ENCODE measurements at places on chromosomes 1 and 21.

DNA sequence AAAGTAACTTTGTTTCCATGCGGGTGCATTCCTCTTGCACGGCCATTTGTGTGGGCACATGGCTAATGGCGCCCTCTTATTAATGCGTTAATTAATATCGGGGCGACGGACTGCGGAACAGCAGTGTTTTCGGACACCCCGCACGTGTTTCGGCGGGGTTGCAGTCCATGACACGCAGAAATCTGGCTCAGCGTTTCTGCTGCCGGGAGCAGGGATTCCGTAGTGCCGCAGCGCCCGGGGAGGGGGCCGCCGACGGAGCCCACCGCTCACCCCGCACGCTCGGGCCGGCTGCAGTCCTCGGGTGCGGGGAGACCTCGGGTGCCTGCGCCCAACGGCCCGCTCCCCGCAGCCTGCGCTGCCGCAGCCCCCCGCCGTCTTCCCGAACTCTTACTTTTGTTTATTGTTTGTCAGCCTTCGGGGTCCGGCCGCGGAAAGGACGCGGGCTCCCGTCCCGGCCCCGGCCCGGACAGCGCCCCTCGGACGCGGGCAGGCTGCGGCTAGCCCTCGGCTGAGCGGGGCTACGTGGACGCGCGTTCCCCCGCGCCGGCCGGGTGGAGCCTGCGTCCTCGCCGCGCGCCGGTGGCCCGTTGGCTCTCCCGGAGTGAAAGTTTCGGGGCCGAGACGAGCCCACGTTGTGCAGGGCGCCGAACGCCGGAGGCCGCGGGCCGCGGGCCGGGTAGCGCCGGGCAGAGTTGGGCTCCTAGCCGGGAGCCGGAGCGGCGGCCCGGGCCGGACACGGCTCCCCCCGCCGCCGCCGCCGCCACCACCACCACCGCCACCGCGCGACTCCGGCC is 849 bp downstream of the NFIA start:
- peak; percentile 26 for DNase-seq
- H3K36me3 ChIP-seq: no peaks in the 10 kb centered on the region
- H3K4me3 ChIP-seq: peak overlapping the region; percentile 87

DNA sequence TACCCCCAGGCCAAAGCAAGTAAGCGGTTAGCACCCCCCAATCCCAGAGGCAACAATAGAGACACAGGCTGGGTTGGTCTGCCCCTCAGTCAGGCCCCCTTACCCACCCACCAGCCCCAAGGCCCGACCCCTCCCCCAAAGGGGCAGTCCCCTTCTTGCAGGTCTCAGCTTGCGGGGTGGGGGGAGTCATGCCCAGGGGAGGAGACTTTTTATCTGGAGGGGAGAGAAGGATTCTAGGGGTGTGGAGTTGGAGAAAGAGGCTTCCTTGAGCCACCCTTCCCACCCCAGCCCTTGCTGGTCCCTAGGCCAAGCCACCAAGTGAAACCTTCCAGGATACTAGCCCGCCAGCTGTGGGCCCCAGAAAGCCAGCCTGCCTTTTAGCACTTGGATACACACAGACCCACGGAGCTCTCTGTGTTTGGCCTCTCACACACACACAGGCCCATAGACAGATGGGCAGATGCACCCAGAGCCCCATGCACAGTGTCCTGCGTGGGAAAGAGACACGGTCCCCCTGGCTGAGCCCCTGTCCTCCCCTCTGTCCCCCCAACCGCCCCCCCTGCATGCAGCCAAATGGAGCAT is 7.1 kb downstream of the TMEM54 start:
- no peaks in the 10 kb centered on the region for H3K36me3 ChIP-seq
- no peak overlapping the region for H3K4me3 ChIP-seq
- no peaks in the 10 kb centered on the region for H3K27me3 ChIP-seq
- no peak overlapping the region for H3K27ac ChIP-seq

DNA sequence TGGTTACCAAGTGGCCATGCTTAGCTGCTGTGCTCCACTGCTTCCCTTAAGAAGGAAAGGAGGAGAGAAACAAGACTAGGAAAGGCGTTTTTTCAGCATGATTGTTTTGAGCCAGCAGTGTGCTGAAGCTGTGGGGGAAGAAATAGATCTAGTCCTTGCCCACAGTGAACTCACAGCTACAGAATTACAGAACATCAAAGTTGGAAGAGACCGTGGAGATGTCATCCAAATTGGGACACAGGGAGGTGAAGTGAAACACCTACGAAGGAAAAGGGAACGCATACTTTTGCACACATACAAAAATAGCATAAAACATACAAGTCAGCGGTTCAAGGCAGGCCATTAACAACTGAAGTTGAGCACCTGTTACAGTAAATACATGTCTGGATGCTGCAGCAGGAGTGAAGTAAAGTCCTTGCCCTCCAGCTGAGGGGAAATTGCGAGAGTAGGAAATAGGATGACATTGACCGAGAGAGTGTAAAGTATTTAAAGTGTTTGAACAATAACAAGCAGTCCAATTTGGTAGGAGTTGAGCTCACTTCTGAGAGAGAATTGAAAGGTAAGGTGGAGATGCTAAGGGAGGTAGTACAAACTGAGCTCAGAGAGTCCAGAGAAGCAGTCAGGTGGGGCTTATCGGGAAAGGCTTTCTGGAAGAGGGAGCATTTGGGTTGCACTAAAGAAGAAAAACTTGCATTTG is 55.1 kb downstream of the KIRREL1 start:
- H3K27me3 ChIP-seq: no peaks in the 10 kb centered on the region
- DNase-seq: no peak
- peaks cover 2% of the 10 kb centered on the region for H3K36me3 ChIP-seq
- no peak overlapping the region for H3K27ac ChIP-seq

GRCh38 chr1:10870493-10871096 is 74.1 kb upstream of the CASZ1 start:
- no peak overlapping the region for H3K27ac ChIP-seq
- H3K36me3 ChIP-seq: no peaks in the 10 kb centered on the region
- H3K4me3 ChIP-seq: no peak overlapping the region
- peaks cover 4% of the 10 kb centered on the region for H3K4me1 ChIP-seq
- DNase-seq: no peak

DNA sequence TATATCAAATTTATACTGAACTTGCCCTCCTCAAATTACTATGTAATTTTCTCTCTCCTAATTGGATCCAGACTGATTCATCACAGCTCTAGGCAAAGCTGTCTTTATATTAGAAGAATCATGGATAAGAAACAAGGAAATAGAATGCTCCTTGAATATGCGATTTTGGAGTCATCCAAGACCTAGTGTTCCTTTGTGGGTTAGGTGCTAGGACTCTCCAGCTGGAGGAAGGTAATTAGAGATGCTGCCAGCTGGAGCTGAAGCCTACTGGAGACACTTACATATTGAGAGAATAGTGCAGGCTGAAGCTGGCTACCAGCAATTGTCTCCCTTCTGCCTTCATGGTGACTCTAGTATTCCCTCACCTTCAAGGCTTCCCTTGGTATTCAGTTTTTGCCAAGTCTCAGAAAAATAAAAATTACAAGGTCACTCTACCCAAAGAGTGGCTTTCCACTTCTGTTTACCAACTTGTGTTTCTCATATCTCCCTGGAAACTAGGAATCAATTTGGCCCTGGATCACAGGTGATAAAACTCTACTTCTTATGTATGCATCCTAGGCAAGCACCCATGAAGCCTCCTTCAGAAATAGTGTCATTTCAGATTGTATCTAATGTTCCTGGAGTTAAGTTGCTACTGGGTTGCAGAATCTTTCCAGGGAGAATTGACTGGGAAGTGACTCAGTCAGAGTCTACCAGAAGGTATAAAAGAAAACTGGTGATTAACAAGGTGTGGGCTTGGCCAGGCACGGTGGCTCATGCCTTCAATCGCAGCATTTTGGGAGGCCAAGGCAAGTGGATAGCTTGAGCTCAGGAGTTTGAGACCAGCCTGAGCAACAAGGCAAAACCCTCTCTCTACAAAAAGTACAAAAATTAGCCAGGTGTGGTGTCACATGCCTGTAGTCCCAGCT is 24.4 kb upstream of the DOCK7 start:
- no peaks in the 10 kb centered on the region for H3K36me3 ChIP-seq
- no peak overlapping the region for H3K27ac ChIP-seq
- no peaks in the 10 kb centered on the region for H3K27me3 ChIP-seq
- H3K4me1 ChIP-seq: no peaks in the 10 kb centered on the region

GRCh38 chr21:28991861-28992525 is 684 bp downstream of the LTN1 start:
- no peaks in the 10 kb centered on the region for H3K27me3 ChIP-seq
- peak overlapping the region; percentile 88 for H3K27ac ChIP-seq
- DNase-seq: no peak
- H3K4me3 ChIP-seq: peak overlapping the region; percentile 100

- DNase-seq: no peak
- no peaks in the 10 kb centered on the region for H3K36me3 ChIP-seq
- H3K27ac ChIP-seq: no peak overlapping the region
- H3K4me3 ChIP-seq: no peak overlapping the region
Observed at GRCh38 chr1:105416261-105416660, 1640.2 kb upstream of the PRMT6 start.

DNA sequence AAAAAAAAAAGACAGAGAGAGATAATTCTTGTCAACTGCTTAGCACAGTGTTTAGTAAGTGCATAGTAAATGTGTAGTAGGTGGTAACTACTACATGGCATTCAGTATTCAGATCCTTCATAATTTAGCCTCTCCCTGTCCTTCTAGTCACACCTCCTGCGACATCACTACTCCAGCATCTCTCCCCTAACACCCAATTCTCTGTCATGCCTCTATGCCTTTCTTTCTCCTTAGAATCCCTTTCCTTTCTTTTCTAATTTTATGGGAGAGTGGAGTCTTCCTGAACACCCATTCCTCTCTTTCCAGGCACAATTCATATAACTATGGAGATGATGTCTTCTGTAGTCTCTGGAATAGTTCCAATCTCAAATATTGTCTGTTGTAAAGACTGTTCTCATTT is 3.9 kb upstream of the VPS72 start:
- no peaks in the 10 kb centered on the region for H3K4me1 ChIP-seq
- H3K4me3 ChIP-seq: no peak overlapping the region
- H3K27me3 ChIP-seq: no peaks in the 10 kb centered on the region
- H3K27ac ChIP-seq: no peak overlapping the region
- no peak for DNase-seq

- peak; percentile 88 for DNase-seq
- peak within 1 kb of the TSS; percentile 21 for H3K4me3 ChIP-seq
- no peaks in the 10 kb centered on the region for H3K36me3 ChIP-seq
- no peak within 1 kb of the TSS for H3K27ac ChIP-seq
Observed at GRCh38 chr1:203127666-203128430, at the start of gene ADORA1. ADORA1 (plus strand) TSS chr1:203127726; CDS start chr1:203128842, 1,116 bp downstream.

DNA sequence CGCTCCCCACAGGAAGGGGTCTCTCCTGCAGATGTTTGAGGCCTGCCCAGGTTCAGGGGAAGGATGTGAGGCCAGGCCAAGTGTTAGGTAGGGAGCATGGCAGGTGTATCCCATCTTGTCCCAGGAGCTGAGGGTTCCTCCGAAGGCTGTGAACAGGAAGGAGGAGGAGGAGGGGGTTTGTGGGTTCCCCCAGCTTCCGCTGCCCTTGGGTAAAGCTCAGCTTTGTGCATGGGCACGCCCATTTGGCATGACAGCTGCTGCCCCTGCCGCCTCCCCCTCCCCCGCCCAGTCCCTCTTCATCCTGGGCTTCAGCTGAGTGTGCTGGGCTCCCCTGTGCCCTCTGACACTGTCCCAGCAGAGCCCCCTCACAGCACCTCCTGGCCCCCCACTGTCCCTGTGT is 25.5 kb downstream of the TNFRSF8 start:
- H3K27ac ChIP-seq: no peak overlapping the region
- no peaks in the 10 kb centered on the region for H3K36me3 ChIP-seq
- no peak overlapping the region for H3K4me3 ChIP-seq
- no peaks in the 10 kb centered on the region for H3K27me3 ChIP-seq
- H3K4me1 ChIP-seq: no peaks in the 10 kb centered on the region
- no peak for DNase-seq

- no peak overlapping the region for H3K4me3 ChIP-seq
- no peaks in the 10 kb centered on the region for H3K27me3 ChIP-seq
- H3K36me3 ChIP-seq: peaks cover 3% of the 10 kb centered on the region
- H3K4me1 ChIP-seq: no peaks in the 10 kb centered on the region
- peak; percentile 48 for DNase-seq
Observed at GRCh38 chr21:32653326-32653901, 41.2 kb upstream of the CFAP298 start.

- H3K4me3 ChIP-seq: no peak overlapping the region
- H3K36me3 ChIP-seq: no peaks in the 10 kb centered on the region
- H3K27ac ChIP-seq: no peak overlapping the region
- DNase-seq: no peak
- H3K27me3 ChIP-seq: no peaks in the 10 kb centered on the region
Observed at GRCh38 chr1:54310439-54311328, 95.5 kb downstream of the SSBP3 start.

DNA sequence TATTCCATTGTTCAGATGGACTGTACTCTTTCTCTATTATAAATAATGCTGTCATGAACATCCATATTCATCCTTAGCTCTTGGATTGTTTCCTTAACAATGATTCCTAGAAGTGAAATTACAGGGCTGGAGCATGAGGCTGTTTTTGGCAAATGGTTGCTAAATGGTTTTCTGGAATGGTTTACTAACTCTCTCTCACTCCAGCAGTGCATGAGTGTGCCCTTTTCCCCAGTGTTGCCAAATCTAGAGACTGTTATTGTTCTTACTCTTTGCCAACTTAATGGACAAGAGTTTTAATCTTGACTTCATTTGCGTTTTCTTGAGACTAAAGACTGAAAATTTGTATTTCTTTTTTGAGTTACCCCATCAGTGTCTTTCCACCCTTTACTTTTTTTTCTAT is 113.0 kb downstream of the PAPPA2 start:
- H3K36me3 ChIP-seq: no peaks in the 10 kb centered on the region
- no peaks in the 10 kb centered on the region for H3K27me3 ChIP-seq
- H3K4me3 ChIP-seq: no peak overlapping the region
- H3K4me1 ChIP-seq: no peaks in the 10 kb centered on the region
- no peak overlapping the region for H3K27ac ChIP-seq

Data from kidney (tissue), 22 donors.